Endothelial cell of umbilical vein (primary cell): ENCODE measurements at places on chromosomes 13 and 19. TPM values are rescaled to one million over a fixed set of nuclear protein-coding genes. Genes with fewer than 3 reads are reported as not detected.

PIK3R2 gene
- total RNA-seq, result 14.4 and 15.2 TPM in 2 replicates

PCSK4 gene
- 0.92 and 1.2 TPM in 2 replicates for total RNA-seq

RNF113B gene
- not detected in 2 replicates for total RNA-seq

F2RL3 gene
- 1.2 TPM in 2 replicates for total RNA-seq

GRCh38 chr19:45076029-45076850 lies at the start of gene ZNF296:
ZNF296 (minus strand) TSS chr19:45076478; CDS start chr19:45076373, 105 bp downstream.
- DNase-seq, result peak; percentile 44
- no peaks in the 10 kb centered on the region for H3K27me3 ChIP-seq
- H3K27ac ChIP-seq, result peak within 1 kb of the TSS; percentile 29
- peaks cover 16% of the 10 kb centered on the region for H3K4me1 ChIP-seq

DNA sequence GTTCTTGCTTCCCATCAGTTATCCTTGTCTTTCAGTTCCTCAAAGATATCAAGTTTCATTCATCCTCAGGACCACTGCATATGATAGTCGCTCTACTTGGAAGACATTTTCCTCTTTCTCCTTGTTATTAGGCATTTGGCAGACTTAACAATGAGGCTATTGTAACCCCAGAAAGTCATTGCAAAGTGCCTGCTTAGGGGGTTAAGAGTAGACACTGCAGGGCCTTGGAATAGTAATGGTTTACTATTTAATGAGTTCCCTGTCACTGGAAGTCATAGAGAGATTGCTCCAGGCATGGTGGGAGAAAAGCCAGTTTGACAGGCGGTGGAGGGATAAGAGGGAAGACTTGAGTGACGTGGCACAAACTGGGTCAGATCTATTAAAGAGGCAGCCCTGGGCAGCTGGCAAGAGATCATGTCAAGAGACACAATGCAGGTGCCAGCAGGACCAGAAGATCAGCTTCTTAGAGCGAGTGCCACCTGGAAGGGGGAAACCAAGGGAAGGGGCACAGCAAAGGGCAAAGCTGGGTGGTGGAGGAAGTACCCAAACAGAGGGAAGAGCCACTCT lies 16.8 kb upstream of the CPB2 start:
- H3K27ac ChIP-seq, result no peak overlapping the region
- no peaks in the 10 kb centered on the region for H3K27me3 ChIP-seq
- peaks cover 40% of the 10 kb centered on the region for H3K4me1 ChIP-seq

DNA sequence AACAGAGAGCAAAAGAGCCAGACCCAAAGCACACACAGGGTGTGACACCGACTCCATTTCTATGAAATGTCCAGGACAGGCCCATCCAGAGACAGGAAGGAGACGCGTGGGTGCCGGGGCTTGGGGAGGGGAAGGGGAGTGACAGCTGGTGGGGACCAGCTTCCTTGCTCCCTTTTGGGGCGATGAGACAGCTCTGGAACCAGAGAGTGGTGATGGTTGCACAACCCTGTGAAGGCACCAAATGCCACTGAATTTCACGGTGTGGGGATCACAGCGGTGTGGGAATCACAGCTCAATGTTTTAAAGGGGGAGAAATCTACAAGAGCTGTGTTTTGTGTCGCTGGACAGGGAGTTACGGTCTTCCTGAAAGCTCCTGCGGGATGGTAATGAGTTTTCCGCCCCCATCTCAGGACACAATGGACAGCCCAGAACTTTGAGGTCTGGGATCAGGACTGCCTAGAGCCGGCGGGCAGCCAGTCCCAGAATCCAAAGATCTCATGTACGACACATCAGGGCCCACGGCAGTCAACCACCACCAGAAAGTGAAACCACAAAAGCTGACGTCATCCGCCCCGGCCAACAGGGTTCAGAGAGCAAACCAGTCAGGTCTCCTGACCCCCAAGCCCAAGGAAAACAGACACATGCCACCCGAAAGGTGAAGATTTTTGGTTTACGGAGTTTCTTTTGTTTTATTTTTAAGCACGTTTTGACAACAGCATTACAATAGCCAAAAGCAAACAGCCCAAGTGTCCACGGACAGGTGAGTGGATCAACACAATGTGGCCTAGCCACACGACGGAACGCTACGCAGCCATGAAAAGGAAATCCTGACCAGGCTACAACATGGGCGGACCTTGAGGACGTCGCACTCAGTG lies 7.3 kb downstream of the SGTA start:
- peak; percentile 64 for DNase-seq
- H3K36me3 ChIP-seq, result no peaks in the 10 kb centered on the region
- no peak overlapping the region for H3K4me3 ChIP-seq
- no peaks in the 10 kb centered on the region for H3K27me3 ChIP-seq
- H3K27ac ChIP-seq, result peak overlapping the region; percentile 62

- no peak for DNase-seq
- no peak overlapping the region for H3K27ac ChIP-seq
- no peaks in the 10 kb centered on the region for H3K4me1 ChIP-seq
Measured at GRCh38 chr19:16228637-16229321, 31.1 kb downstream of the AP1M1 start.
